Dorsolateral prefrontal cortex (tissue), 122 donors: ENCODE measurements at places on chromosomes 3 and 15.

- DNase-seq: no peak
These were observed 24.6 kb upstream of the SRP14 start for GRCh38 chr15:40063563-40064011.

DNA sequence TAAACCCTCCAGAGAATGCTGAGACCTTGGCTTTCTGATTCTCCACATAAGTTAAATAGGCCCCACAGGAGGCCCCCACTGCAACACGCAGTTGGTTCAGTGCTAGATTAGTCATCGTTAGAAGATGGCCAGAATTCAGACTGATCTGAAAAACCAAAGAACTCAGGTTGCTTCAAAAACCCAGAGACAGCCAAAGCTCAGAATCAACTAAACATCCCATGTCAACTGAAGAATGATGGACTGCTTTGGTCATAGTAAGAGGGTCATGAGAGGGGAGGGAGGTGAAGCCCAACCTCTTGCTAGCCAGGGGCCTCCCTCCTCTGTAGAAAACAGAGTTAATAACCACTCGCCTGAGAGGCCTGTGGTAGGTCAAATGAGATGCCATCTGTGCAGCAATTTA, 93.1 kb downstream of the AKAP13 start:
- DNase-seq: no peak

GRCh38 chr3:5317557-5317956, 130.1 kb downstream of the EDEM1 start:
- DNase-seq: no peak

DNA sequence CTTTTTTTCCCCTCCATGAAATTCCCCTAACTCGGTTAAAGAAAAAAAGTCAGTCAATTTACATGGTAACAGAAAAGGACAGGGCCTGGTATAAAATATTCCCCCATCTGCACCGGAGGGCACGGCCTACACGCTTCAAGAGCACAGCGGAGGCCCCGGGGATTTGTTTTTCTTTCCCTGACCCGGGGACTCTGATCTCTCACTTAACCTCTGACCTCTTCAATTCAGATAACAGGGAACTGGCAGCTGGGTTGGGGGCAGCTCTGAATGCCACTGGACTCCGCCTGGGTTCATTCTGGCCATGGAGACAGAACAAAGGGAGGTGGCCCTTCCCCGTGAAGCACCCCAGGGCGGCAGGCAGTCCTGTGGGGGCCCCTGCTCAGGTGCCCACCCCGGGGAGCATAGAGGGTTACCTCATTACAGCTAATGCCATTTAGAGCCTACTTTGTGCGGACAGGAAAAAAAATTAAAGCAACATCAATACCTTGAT, 257.5 kb downstream of the SHQ1 start:
- DNase-seq: no peak

- no peak for DNase-seq
These were observed 55.3 kb downstream of the CCK start for GRCh38 chr3:42210726-42211125.

DNA sequence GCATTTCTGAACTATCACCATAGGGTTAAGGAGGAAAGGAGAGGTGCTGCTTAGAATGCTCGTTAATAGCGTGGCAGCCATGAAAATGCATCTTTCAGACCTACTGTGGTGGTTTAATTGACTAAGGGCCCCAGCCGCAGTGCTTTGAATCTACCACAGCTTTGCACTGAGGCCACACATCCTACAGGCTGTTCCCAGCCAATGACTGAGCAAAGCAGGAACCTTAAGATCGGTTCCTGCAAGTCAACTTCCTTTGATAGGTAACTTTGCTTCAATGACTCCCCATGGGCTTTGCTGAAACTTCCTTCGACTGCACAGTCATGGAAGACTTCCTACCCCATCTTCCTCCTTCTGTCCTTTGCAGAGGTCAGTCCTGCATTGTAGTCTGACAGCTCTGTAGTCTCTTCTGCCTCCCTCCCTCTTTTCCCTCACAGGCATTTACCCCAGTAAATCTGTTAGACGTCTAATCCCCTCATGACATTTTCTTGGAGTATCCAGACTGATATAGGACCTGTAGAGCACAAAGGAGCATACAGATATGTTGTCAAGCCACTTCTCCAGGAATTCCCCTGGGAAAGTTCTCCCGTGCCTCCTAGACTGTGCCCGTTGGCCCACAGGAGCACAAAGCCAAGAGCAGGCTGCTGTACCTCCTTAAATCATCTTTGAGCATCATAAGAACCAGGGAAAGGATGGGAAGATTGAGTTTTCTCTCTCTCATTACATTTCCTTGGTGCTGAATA, 2.6 kb upstream of the BCL2A1 start:
- DNase-seq: no peak

DNA sequence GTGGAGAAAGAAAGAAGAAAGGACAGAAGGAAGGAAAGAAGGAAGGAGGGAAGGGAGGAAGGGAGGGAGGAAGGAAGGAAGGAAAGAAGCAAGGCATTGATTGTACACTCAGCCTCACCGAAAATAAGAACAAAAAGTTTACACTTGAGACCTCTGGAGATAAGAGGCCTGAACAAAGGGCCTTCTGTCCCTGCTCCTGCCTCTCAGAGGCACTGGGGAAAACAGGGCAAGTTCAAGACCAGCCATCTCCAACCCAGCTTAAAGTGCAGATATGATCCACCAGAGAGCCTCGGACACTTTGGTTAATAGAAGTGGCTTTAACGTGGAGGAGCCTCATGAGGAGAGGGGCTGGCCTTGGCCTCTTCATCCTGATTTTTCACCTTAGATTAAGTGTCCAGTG, 582.9 kb upstream of the PPP2R3A start:
- DNase-seq: no peak

GRCh38 chr3:16059081-16059537, 115.4 kb upstream of the GALNT15 start:
- DNase-seq: no peak

GRCh38 chr15:62280625-62281024, 115.5 kb upstream of the C2CD4B start:
- DNase-seq: no peak

- DNase-seq: no peak
These were observed 97.5 kb downstream of the TCF12 start for GRCh38 chr15:57015897-57016296.

GRCh38 chr3:69219101-69219708, 96.8 kb upstream of the LMOD3 start:
- no peak for DNase-seq

DNA sequence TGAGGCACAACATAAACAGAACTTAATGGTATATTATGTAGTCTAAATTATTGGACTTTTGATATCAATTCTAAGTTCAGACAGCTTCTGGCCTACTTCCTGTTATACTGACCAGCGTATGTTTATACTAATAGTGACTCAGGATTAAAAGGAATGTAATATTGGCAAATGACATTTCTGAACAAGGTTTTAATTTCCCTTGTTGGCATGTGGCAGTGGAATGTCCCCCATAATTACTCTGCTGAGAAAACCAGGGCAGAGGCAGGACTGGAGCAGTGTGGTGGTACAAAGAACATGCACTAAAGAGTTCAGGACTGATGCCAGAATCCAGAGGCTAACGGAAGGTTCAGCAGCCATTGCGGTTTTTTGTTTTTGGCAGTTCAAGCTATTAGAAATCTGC, 184.0 kb downstream of the KCNAB1 start:
- no peak for DNase-seq

GRCh38 chr3:14491396-14492190, 48.5 kb downstream of the GRIP2 start:
- no peak for DNase-seq

DNA sequence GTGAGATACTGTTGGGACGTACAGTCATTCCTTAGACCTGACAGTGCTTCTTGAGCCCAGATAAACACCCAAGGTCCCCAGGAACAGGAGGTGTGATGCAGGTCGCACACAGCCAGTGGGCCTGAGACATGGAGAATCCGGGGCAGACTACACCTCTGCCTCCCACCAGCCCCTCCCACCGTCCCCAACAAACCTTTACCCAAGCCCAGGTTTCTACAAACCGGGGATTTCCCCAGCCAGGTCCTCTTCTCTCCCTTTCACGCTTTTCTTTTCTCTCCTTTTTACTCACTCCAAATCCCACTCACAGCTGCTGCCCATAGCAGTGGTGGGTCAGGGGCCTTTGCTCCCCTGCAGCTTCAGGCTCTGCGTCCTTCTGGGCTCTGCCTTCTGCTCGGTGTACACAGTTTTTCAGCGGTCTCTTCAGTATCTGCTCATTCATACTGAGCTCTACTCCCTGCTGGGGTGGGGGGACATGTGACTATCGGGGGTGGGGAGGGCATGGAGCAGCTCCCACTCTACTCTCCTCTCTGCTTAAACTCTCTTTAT, 4.8 kb upstream of the PCSK6 start:
- no peak for DNase-seq

GRCh38 chr15:86273309-86273708, 193.6 kb downstream of the AGBL1 start:
- no peak for DNase-seq

GRCh38 chr3:34198309-34198708, 399.9 kb downstream of the PDCD6IP start:
- DNase-seq: no peak

DNA sequence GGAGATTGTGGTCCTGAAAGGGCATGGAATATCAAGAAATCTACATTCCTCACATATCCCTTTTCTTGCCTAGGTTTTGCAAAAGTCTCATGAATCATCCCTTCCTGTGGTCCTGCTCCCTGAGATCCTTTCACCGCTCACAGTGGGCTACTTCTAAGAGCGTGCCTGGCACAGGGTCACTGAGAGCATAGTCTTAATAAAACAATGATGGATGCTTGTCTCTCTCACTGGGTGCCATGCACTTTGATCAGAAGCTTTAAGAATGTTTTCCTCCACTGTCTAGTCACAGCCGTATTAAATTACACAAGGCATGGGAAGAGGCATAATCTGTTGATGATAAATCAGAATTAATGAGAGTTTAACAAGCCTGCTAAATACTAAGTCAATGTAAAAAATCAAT, 269.7 kb upstream of the ATP10A start:
- no peak for DNase-seq

- no peak for DNase-seq
These were observed 622 bp upstream of the PLSCR1 start for GRCh38 chr3:146544929-146545528.

GRCh38 chr15:80034629-80035028, 24.8 kb upstream of the ZFAND6 start:
- DNase-seq: no peak

GRCh38 chr3:149356630-149357029, 20.8 kb downstream of the TM4SF1 start:
- DNase-seq: no peak

GRCh38 chr3:120227710-120228347, 57.2 kb downstream of the GPR156 start:
- no peak for DNase-seq

DNA sequence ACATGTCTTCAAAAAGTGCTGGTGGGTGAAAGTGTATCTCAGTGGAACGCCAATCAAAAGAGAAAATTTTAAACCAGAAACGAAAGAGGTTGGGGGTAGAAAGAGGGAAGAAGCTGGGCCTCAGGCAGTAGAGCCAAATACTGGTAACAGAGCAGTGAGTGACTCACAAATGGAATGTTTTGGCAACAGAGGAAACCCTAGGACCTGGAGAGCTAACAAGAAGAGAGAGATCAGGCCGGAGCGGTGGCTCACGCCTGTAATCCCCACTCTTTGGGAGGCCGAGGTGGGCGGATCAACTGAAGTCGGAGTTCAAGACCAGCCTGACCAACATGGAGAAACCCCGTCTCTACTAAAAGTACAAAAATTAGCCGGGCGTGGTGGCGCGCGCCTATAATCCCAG, 450.8 kb upstream of the NAALADL2 start:
- DNase-seq: no peak

DNA sequence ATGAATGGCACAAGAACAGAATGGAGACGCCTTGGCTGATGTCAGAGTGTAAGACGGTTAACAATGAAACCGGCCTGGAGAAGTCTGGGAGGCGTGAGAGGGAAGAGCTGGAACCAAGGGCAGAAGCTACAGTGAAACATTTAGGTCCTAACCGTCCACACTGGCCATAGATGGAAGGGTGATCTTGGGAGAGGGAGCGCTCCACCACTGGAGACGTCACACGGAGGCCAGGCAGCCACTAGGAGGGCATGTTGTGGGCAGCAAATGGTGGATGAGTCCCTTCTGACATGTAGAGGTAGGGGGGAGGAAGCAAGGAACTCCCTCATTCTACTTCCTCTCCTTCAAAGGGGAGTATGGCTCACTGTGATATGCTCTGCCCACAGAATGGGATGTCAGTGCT, 23.8 kb downstream of the FEM1B start:
- DNase-seq: no peak

DNA sequence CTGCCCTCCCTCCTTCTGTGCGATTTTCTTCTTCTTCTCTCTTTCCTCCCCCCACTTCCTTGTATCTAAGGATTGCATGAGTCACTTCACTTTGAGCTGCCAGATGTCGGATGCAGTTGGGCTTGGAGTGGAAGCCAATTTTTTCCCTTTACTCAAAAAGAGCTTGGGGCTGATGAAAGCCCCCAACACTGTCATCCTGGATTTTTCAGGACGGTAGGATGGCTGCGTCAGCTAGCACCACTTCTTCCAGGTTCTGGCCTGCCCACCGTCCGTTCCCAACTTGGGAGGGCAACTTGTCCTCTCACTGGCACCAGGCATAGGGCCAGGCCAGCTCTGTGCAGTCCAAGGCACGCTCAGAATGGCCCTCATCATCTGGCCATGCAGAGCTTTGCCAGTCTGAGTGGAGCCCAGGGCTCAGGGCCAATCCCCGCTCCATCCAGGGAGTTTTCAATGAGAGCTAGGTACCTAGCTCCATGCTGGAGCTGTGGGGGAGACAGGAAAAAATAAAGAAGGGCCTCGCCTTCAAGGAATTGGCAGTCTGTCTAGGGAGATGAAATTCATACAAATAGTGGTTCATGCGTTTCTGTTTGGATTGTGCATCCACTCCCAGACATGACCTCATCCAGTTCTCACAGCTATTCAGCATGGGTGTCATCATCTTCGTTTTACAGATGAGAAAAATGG, 47.7 kb upstream of the INSYN1 start:
- peak; percentile 66 for DNase-seq

- DNase-seq: no peak
These were observed 81.9 kb downstream of the CMSS1 start for GRCh38 chr3:99899603-99900002.

- no peak for DNase-seq
These were observed 14.9 kb upstream of the ZXDC start for GRCh38 chr3:126490619-126491018.

DNA sequence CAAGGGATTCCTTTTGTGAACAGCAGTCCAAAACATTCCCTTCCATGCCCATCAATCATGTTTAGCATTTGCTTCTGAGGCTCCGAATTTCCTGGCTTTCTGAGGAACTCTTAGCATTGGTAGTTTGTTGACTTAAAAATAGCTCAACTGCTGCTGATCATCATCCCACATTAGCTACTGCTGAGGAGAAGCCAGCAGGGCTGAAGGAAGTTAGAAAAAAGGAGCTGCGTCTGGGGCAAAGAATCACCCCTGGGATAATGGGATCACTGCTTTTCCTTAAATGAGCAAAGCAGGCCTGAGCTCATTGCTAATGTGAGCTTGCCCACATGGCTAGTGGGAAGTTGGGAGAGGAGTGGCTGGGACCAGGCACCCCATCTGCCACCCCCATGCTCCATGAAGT, 39.8 kb downstream of the CYP19A1 start:
- no peak for DNase-seq
